ENCODE measurements at places on chromosomes 6 and 20. TPM values are rescaled to one million over a fixed set of nuclear protein-coding genes. Genes with fewer than 3 reads are reported as not detected.

SLC4A11 gene
- polyA plus RNA-seq, result 0.54 TPM

BRD2 gene
- 137 TPM for polyA plus RNA-seq

MEI4 gene
- polyA plus RNA-seq, result 0.15 TPM

KHDRBS2 gene
- 3.7 TPM for polyA plus RNA-seq

AK9 gene
- polyA plus RNA-seq, result 8.3 TPM
